ENCODE measurements at places on chromosomes 1 and 21.

DNA sequence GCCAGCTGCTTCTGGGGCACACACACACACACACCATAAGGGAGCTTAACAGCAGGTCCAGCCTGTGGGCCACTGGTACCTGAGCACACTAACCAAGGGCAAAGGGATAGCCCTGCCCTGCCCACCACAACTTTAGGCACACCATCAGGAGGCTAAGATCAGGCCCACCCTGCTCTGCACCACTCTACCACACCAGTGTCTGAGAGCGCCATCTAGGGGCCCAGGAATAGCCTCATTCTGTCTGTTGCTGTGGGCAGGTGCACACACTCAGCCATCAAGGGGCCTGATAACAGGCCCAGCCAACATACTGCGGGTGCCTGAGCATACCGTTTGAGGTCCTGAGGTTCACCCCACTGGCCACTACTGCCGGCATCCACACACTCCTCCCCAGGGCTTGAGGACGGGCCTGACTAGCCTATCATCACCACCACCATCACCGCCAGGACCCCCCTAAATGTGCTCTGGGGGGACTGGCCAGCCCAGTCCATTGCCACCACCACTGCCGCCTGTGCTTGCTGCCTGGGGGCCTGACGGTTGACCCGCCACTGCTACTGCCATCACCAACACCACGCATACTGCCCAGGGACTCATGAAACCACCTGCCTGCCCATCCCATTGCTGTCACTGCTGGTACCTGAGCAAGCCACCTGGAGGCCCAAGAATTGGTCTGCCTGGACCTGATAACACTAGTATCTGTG is 31.3 kb downstream of the NSL1 start:
- DNase-seq: no peak

DNA sequence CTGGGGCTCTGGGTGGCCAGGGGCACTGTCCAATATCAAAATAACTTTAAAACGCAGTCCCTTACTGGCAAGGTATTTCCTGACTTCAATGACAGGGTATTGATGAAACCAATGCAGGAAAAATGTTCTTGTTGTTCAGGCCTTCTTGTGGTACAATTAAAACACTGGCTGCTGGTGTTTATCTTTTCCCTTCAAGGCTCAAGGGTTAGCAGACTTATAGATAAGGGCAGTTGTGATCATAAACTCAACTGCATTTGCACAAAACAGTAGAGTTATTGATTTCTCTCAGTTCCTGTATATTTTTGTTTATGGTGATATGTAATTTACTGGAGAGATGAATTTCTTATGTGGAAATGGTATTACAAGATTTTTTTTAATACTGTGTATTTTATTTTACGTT is 2.7 kb upstream of the CD84 start:
- DNase-seq: no peak

DNA sequence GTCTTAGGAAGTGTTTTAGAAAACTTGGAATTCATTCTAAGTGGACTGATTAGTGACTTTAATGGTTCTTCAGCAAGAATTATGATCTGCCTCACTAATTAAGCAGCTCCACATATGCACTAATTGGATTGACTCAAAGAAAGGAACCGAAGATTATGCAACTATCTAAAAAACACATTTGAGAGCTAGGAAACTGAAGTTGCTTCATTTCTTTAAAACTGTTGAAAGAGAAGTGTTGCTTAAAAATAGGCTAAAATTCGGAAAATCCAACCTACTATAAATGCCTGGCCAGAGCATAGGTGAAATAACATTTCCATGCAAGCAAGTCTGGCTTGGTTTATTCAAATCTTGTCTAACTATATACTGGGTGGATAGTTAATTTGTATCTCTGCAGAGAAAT is 502.9 kb upstream of the ZRANB2 start:
- no peak for DNase-seq

GRCh38 chr1:117653732-117654492 is 48.1 kb downstream of the TENT5C start:
- no peak for DNase-seq

GRCh38 chr1:172380441-172381244 is 39.8 kb upstream of the C1orf105 start:
- no peak for DNase-seq

- DNase-seq: no peak
Measured at GRCh38 chr1:44242746-44243145, 29.5 kb downstream of the DMAP1 start.

DNA sequence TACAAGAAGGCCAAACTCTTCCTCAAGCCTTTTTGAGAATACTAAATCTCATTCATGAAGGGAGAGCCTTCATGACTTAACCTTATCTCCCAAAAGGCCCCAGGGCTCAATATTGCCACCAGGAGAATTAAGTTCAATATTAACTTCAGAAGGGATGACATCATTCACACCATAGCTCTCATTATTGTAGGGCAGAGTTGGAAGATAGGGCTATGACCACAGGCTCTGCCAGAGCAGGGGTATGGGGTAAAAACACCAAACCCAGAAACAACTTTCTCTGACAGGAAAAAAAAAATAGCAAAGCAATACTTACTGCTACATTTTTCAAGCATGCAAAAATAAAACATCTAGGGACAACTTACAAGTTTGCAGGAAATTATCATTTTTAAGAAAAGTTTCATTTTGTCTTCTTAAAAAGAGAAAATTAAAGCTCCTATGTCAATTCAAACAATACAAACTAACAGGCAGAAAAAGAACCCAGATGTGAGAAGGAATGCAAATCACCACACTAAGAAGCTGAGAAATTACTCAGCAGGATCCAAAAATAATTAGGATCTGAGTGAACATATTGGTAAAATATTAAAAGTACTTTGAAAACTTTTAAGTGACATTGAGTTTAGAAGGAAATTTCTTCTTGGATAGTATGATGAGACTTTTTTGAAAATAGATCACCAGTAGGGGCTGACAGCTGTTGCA is 1156.5 kb downstream of the NCAM2 start:
- DNase-seq: no peak

DNA sequence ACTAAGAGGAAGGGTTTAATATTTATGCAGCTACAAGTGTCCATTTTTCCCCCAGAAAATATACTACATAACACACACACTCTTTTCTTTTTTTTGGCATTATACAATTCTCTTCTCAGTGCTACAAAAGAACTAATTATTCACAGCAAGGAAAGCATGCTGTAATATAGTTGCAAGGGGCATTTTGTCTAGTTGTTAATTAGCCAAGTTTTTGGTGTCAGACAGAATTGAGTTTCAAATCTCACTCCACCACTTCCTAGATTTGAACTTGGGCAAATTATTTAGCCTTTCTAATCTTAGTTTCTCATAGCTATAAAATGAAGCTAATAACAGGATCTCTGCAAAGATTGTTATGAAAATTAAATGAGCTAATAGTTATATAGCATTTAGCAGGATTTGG is 60.0 kb upstream of the VTCN1 start:
- no peak for DNase-seq

DNA sequence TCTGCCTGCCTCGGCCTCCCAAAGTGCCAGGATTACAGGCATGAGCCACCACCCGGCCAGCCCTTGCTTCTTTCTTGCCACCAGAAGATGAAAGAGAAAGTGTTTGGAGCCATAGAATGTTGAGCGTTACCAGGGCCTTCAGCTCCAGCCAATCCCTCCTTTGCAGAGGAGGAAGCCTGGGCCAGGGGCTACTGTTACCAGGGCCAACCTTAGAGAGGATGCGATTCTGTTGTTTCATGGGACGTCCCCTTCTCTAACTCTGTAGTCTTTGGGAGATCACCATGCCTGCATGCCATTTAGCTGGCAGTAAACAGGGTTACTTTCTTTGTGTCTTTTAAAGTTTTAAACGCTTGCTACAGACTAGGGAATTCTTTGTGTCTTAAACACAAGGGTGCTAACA is 45.8 kb downstream of the CLDN14 start:
- DNase-seq: no peak

DNA sequence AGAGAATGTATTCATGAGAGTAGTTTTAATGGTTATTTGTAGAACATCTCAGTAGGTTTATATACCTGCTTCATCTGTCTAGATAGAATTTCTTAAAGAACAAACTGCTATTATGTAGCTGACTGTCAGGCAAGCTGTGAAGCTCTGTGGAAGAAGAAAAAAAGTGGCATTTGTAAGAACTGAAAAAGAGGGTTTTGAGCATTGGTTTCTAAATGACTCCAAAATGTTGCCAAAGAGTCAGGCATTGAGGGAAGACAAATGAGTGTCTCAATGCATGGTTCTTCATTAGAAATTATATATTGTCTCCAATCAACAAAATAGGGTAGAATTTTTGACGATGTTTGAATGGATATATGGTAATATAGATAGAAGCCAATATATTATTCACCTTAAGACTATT is 1276.1 kb downstream of the KCNT2 start:
- DNase-seq: no peak

DNA sequence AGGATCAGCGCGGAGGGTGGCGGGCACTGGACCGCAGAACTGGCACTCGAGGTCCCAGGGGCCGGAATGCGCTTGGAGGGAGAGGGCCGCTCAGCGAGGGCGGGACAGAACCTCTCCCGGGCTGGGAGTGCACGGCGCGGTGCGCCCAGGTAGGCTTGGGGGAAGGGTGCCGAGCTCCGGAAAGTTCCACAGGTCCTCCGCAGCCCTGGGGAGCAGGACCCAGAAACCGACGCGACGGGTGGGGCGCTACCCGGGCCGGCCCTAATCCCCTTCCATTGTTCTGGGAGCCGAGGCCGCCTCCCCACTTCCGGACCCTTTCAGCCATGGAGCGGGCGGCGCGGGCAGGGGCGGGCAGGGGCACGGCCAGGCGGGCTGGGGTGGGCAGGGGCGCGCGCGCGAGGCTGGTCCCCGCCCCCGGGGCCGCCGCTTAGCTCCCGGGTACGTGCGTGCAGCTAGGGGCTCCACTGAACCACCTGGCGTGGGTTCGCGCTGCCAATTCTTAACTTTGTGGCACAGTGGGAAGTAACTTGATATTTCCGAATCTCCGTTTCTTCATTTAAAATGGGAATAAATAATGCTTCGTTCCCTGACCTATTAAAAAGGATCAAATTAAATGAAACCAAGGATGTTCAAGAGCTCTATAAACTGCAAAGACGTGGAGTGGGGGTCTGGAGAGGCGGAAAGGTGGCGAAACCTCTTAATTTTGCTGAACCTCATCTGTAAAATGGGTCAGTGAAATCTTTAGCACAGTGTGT is 20.7 kb downstream of the LGR6 start:
- no peak for DNase-seq

DNA sequence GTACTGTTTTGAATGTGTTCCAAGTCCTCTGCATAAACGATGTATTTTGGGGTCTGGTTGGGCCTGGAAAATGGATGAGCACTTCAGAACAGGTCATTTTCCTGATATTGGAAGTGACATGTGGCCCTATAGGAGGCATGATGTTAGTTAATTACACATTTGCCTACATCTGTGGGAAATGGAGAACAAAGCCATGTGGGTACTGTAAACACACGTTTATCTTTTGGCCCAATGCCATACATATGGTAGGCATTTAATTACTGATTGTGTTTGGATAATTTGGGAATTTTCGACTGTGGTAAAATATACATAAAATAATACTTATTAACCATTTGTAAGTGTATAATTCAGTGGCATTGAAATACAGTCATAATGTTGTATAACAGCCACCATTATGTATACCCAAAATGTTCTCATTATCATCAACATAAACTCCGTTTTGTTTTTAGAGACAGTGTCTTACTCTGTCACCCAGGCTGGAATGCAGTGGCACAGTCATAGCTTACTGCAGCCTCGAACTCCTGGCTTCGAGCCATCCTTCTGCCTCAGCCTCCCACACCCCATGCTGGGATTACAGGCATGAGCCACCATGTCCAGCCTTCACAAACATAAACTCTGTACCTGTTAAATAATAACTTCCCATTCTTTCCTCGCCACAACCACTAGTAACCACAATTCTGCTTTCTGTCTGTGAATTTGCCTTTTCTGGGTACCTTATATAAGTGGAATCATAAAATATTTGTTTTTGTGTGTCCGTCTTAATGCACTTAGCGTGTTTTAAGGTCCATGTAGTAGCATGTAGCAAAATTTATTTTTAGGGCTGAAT is 11.9 kb upstream of the RNPEP start:
- DNase-seq: no peak

DNA sequence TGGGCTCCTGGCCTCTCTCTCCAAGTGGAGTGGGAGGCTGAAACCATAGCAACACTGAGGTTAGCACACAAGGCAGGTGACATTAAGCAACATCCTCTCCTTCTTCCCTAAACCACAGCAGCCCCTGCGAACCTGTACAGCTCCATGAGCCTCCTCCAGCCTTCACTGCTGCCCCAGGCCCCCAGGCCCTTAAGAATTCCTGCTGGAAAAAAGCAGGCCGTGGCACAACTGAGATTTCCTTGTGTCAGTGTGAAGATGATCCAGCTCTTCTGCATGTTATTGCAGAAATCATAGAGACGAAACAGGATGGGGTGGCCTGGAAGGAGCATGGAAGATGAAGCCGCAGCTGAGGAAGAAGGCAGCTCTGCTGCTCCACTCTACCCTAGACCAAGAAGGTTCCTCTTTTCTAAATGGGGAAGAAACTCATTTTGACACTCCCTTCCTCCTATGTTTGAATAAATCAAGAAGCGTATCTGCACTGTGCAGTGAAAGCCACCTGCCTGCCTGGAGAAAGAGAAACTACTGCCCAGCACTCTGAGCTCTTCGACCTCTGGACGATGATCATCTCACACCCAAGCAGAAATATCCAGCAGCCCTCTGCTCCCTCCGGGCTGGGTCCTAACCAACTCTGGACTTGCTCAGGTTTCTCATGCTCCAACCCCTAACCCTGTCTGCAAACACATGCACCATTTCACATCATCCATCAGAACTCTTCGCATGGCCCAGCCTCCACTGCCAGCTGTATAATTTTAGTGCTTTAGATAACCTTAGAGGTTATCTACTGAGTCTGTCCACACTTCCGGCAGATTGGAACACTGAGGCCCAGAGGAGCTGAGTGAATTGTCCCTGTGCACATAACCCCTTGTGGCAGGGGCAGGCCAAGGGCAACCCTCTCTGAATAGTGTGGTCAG is 20.7 kb downstream of the SH3BP5L start:
- DNase-seq: no peak

DNA sequence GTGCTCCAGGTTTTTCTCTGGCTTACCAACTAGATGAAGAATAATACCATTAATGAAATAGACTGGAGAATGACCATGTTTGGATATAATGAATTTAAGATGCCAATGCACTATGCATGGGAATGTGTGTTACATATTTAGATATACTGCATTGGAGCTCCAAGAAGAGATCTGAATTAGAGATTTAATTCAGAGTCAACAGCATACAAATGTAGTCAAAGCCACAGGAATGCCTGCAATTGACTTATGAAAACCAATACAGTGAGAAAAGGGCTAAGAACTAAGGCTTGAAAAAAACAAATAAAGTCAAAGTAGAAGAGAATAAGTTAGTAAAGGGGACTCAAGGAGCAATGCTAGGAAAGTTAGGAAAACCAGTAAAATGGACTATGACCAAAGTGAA is 59.1 kb downstream of the USP24 start:
- DNase-seq: no peak

DNA sequence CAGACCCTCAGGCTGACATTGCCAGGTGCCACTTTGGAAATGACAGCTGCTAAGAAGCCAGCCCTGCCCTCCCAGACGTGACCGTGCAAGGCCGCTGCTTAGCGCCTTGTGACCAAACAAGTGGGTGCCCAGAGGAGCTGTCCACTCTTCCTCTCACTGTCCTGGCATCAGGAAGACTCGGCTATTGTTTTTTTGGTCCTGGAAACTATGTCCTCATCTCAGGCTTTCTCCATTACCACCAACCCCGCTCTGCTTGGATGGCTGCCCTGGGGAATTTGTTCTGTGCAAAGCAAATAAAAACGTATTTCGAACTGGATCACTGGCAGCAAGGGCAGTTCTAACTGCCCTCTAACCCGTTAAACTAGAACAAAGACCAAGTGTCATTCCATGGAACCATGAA is 13.7 kb upstream of the TENT5C start:
- no peak for DNase-seq

All from anterior cingulate cortex (tissue), 58 donors.